ENCODE measurements at places on chromosomes 2 and 18. TPM values are rescaled to one million over a fixed set of nuclear protein-coding genes. Genes with fewer than 3 reads are reported as not detected.

DNA sequence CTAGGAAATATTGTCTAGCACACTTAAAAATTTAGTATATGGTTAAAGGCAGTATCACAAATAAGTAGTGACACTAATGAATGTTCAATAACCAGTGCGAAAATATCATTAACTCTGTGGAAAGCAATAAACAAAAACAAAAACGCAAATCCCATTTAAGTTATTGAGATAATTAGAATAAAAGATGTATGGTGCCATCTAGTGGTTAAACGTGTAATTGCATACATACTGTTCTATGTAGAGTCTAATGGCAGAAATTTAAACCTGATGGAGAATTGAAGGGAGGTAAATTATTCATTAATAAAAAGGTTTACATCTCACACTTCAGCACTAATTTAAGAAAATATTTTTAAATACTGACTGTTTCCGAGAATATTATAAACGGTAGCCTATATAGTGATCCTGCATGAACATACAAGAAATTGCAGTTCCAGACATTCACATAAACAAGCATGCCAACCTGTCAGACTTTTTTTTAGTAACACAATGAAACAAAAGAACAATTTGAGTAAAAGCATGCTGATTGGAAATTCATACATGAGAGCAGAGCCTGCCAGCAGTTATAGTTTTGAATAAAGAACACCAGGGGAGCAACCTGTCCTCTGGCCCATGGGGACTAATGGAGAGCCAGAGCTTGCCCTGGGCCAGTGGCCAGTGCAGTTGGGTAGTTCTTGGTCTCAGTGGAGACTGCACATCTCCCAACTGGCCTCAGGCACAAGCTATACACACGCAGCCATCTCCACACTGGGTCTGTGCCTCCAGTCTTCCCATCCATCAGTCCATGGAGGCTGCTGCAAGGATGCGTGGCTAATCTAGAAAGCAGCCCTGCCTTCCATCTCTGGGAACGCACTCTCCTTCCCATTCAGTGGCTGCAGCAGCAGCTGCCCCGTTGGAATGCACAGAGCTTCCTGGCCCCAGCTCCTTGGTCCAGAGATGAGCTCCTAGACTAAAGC lies 28.0 kb downstream of the GCG start:
- peak; percentile 9 for DNase-seq

- DNase-seq: no peak
Observed at GRCh38 chr2:43196768-43197587, 29.4 kb downstream of the ZFP36L2 start.

DNA sequence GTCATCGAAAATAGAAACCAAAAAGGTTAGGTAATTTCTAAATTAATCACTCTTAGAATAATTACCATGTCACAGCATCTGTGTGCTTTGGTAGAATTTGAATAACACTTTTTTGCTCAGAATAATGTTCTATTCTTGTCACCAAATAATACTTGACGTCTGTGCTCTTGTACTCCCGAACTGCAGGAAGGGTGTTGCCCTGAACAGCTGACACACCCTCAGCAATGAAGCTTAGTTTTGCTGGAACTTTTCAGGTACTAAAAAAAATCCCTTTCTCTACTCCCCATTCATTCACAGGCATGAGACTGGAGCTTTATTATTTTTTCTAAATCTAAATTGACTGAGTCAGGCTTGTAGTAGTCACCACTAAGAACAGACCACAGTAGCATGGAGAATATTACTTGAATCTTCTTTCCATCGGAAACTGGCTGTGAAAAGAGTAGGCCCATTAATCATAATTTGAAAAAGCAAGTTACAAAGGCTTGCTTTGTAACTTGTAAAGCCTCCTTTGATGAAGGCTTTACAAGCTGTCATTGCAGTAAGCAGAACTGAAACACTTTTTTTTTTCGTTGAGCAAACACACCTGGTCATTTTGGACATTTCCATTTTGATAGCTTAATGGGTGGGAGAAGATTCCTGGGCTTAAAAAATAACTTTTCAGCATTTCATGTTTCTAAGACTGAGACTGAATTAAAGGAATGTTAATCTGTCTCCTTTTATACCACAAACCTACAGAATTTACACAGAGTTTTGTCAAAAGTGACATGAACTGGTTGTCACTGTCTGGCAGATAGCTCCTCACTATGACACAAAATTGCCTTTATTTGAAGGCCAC lies 70.3 kb upstream of the PELI1 start:
- DNase-seq: peak; percentile 91

DNA sequence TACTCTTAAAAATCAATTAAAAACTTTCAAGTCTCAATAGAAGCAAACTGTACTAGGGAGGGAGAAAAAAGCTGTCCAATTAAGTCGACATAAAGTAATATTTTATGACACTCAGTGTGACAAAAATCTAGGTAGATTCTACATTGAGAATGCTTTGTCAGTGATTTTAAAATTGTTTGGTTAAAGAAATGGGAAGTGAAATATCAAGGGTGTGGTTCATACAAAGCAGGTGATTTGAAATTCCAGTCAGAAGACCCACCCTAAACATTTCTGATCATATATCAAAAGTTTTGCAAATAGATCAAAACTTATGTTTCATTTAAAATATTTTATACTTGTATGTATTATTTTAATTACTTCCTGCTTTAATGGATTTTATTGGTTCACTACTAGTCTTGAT lies 338.9 kb upstream of the DCC start:
- DNase-seq: no peak

DNA sequence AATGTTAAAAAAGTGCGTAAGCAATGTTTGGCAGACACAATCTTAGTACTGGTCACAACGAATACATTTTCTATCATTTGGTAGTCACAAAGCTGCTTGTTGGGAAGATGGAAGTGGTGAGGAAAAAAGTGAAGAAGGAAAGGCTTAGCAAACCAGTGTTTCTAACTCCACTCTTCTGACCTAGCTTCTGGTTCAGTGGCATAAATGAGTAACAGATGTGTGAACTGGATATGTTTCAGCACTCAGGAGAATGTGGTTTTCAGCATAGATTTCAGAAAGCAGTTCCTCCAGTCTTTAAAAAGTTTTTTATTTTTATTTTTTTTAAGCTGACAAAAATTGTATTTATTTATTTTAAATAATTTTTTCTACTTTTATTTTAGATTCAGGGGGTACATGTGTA lies 357.1 kb downstream of the CPS1 start:
- no peak for DNase-seq

GRCh38 chr2:109630441-109631430 lies 16.6 kb downstream of the SOWAHC start:
- no peak for DNase-seq

GRCh38 chr18:32057624-32058165 lies 34.0 kb upstream of the RNF138 start:
- DNase-seq: no peak

GRCh38 chr18:61637319-61637718 lies 255.5 kb downstream of the RNF152 start:
- DNase-seq: no peak

The DSC3 gene
- 0.99 TPM for polyA plus RNA-seq

- DNase-seq: no peak
Observed at GRCh38 chr18:48813833-48814489, 136.8 kb downstream of the SMAD7 start.

GRCh38 chr2:19484736-19485135 lies 126.3 kb upstream of the OSR1 start:
- DNase-seq: no peak

DNA sequence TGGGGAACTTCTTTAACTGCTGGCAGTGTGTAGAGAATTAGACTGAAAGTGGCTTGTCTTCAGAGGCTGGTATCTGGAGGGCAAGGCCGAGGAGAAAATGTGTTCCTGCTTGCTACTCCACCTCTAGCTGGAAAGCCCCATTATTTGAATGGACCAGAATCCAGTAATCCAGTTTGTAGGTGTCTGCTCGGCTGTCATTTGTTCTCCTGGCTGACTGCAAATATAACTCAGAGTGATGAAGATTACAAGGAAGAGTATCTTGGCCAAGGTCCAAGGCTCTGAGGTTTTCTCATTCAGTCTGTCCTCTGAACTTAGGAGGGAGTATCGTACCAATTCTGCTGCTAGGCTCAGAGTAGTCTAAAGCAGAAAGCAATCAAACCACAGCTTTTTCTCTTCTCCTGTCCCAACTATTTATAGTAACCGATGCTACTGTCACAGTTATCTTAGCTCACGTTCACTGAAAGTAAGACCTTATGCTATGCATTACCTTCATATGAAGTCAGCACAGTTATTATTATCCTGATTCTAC lies 228.6 kb downstream of the SETBP1 start:
- peak; percentile 68 for DNase-seq

The OR6B2 gene
- polyA plus RNA-seq: not detected

GRCh38 chr2:20737505-20737904 lies 70.6 kb downstream of the GDF7 start:
- peak; percentile 70 for DNase-seq

The PLGLB1 gene
- 0.41 TPM for polyA plus RNA-seq

The ECEL1 gene
- polyA plus RNA-seq: not detected

GRCh38 chr2:215565897-215566296 lies 130.0 kb upstream of the FN1 start:
- DNase-seq: no peak

The ZNF396 gene
- 0.79 TPM for polyA plus RNA-seq

The MYO3B gene
- 1.5 TPM for polyA plus RNA-seq

The C2orf72 gene
- not detected for polyA plus RNA-seq

DNA sequence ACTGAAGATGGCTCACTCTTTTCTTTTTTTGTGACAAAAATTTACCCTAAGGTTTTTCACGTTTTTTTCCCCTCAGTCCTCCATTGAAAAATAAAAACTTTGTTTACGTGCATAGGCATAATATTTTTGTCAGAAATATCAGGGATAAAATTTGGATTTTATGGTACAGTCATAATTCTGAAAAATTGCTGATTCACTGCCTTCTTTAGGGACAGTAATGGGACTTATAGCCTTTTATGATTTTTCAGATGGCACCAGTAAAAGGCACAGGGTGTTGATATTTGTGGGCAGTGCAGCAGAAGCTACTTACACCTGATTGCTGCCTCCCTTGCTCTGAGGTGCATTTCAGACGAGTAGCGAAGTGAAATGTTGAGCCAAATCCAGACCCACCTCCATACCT lies 139.4 kb upstream of the CDCA7 start:
- no peak for DNase-seq

DNA sequence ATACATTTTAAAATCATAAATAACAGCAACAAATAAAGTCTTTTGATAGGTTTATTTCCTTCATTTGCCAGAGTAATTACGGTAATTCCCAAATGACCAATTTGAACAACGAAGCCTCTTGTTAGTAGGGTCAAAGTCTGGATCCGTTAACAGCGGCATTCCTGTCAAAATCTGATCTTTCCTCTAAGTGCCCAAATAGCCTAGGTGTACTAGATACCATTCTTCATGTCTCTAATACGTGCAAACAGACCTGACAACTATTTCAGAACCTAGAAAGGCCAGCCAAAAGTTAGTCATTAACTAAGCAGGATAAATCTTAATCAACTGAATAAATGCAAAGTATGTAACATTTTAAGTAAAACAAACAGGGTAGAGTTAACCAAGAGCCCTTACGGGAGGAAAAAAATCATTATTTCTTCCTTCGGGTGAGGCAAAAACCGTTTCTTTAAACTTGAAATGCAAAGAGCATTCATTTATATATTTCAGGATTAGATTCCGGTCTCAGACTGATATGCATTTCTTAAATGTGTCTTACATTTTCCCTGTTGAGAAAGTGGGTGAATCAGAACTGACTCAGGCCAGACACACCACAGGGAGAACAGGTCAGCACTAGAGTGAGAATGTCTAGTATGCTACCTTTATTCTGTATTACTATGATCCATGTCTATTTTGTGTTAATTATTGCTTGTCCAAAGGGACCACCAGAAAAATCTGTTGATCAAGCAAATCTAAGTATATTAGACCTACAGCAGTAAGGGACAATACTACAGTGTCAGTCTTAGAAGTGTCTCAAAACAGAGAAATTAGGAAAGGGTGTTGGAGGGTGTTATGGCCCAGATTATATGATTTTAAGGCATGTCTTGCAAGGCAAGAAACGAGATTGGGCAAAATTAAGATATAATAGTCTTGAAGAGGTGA lies 141.5 kb upstream of the NDUFV2 start:
- DNase-seq: no peak

- no peak for DNase-seq
Observed at GRCh38 chr18:47754311-47755101, 176.0 kb downstream of the SMAD2 start.

DNA sequence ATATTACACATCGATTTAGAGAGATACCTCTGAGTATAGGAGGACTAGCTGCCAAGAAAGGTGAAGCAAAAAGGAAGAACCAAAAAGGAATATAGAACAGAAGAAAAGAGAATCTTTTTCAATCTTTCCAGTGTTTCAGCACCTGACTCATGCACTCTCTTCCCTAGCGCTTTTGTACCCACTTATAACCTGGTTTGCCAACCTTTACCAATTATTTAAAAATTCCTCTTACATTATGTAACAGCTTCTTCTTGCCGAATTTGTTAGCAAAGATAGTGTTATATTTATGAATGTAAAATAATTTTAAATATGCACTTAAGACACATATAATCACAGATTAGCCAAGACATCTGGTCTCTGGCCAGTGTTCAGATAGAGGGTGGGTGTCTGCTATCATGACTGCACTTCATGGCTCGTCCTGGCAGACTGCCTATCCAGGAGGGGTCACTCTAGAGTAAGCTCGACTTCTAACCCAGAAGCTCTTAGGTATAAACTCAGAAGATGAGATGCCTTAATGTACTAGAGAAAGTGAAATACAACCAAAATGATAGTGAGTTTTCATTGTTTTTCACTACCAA lies 122.9 kb downstream of the ATAD2B start:
- DNase-seq: no peak

GRCh38 chr2:47771211-47771610 lies 11.7 kb upstream of the MSH6 start:
- no peak for DNase-seq

The CTDSP1 gene
- 15.6 TPM for polyA plus RNA-seq

GRCh38 chr2:216066230-216066629 lies 15.4 kb downstream of the PECR start:
- DNase-seq: no peak
